ENCODE measurements at places on chromosomes 3 and 15.
A peak's percentile ranks its signal among the peaks of the same experiment; 100 is the strongest.

GRCh38 chr15:95850837-95851236, 479.7 kb upstream of the NR2F2 start:
- no peak for DNase-seq

DNA sequence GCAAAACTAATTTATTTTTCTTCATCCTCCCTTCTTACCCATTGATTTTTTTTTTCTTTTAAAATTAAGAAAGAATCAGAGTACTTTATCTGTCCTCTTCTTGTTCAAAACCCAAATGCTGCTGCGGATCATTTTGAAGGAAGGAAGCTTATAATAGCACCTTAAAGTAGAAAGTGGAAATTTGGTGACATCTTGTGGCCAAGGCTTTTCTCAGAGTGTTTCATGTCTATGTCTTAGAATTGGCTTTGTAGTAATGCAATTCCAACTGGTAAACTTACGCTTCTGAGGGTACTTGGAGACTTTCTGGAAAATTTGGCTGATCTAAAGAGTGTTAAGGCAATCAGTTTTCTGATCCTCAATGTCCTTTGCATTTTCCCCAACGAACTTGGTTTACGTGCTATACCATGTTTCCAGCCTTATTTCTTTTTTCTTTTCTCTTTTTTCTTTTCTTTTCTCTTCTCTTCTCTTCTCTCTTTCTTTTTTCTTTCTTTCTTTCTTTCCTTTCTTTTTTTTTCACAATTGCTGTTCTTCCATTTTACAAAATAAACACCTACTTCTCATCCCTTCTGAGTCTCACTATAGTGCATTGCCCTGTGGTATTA, 30.7 kb downstream of the C3orf38 start:
- DNase-seq = no peak

DNA sequence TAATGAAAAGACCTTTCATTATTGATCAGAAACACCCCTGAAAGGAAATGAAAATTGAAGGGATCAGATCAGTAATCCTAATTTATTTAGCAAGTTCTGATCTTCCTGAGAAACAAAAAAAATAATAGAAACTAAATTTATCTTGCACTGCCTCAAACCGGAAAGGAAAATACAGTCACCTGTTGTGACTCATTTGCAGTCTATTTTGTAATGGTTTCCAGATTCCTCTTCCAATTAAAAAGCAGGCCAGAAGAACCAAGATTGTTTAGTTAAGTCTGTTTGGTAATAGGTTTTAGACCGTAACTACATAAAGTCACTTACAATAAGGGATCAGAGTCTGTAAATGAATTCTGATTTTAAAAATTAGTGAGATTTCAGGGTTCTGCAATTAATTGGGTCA, 49.7 kb upstream of the ATOSA start:
- no peak for DNase-seq

GRCh38 chr15:29065571-29065970, 179.8 kb downstream of the APBA2 start:
- no peak for DNase-seq

- no peak for DNase-seq
These were observed 43.6 kb downstream of the BLM start for GRCh38 chr15:90760661-90761232.

DNA sequence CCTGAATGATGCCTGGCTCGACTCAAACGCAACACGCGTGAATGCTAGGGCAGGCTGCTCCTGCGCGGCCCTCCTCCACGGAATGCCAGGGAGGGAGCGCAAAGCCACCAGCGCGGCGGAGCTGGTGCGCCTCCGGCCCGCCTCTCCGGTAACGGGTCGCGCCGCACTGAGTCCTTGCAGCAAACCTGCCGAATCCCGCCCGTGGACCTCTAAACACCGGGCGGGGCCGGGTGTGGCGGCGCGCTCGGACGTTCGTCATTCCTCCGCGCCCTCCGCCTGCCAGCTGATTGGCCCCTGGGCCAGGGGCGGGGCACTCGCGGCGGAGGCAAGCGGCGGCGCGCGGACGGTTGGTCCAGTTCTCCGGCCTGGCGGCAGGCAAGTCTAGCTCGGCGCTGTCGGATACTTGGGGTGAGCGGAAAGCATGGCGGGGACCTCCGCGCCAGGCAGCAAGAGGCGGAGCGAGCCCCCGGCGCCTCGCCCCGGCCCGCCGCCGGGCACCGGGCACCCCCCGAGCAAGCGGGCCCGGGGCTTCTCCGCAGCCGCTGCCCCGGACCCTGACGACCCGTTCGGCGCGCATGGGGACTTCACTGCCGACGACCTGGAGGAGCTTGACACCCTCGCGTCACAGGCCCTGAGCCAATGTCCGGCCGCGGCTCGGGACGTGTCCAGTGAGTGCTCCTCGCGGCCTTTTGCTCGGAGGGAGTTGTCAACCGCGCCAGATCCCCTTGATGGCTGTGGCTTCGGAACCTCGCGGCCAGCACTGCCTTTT, at the start of gene ATRIP:
Gene ATRIP (plus strand): TSS at position 313 of the 769 bp plus-strand sequence. CDS start 109 bp downstream, at position 422.
- peak; percentile 73 for DNase-seq

- no peak for DNase-seq
These were observed 51.7 kb upstream of the HES1 start for GRCh38 chr3:194084284-194084683.

- DNase-seq = no peak
These were observed 4.0 kb downstream of the HIGD1A start for GRCh38 chr3:42800251-42800650.

- DNase-seq = no peak
These were observed 324.8 kb upstream of the ONECUT1 start for GRCh38 chr15:53114960-53115359.

GRCh38 chr15:69920221-69920620, 177.5 kb downstream of the TLE3 start:
- no peak for DNase-seq

GRCh38 chr15:66747223-66747622, 45.2 kb downstream of the SMAD6 start:
- no peak for DNase-seq

GRCh38 chr3:76679541-76679940, 360.4 kb upstream of the ROBO2 start:
- no peak for DNase-seq
